ENCODE measurements at places on chromosomes 5 and 9.

DNA sequence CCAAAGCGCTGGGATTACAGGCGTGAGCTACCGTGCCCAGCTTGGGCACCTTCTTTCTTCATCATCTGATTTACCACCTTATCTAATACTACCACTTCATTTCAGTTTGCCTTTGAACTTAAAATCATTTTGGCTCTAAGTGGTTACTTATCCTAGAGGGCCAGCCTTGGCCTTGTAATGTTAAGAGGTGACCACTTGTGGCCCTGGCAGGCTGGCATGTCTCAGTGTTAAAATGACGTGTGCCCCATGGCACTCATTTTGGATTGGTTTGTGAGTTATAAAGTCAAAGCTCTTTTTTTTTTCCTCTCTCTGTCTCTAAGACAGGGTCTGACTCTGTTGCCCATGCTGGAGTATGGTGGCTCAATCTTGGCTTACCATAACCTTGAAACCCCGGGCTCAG is 17.8 kb downstream of the HABP4 start:
- no peak for DNase-seq

DNA sequence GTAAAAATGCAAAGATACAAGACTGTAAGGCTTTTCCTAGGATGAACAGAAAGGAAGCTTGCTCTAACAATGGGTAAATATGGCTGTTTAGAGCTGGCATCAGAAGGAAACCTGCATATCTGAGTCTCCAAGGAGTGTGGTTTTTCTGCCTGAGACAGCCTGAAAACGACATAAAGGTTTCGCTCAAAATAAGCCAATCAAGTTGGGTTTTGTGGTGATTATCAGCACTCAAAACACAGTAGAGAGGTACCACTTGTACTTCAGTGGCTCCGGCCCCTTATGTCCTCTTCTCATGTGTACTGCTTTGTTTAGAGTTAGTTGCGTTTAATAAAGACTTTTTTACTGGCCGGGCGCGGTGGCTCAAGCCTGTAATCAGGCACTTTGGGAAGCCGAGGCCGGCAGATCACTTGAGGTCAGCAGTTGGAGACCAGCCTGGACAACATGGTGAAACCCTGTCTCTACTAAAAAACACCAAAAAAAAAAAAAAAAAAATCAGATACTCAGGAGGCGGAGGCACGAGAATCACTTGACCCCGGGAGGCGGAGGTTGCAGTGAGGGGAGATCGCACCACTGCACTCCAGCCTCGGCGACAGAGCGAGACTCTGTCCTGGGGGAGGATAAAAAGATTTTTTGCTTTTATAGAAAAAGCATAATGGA is 39.4 kb downstream of the KLF9 start:
- DNase-seq = no peak

DNA sequence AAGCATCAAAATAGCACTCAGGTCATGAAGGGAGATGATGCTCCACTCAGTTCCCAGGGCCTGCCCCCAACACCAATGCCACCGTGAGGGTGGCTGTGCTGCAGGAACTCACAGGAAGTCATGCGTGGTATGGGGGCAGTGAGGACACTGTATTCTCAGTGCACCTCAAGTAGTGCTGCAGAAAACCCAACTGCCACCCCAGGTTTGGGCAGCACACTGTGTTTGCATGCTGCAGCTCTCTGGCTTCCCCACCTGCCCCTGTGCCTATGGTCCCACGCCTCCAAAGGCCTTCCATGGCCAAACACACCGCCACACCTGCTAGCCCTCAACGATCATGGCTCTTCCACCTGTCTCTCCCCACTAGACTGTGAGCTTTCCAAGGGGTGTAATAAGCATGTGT is 14.3 kb downstream of the LHFPL2 start:
- DNase-seq = no peak

DNA sequence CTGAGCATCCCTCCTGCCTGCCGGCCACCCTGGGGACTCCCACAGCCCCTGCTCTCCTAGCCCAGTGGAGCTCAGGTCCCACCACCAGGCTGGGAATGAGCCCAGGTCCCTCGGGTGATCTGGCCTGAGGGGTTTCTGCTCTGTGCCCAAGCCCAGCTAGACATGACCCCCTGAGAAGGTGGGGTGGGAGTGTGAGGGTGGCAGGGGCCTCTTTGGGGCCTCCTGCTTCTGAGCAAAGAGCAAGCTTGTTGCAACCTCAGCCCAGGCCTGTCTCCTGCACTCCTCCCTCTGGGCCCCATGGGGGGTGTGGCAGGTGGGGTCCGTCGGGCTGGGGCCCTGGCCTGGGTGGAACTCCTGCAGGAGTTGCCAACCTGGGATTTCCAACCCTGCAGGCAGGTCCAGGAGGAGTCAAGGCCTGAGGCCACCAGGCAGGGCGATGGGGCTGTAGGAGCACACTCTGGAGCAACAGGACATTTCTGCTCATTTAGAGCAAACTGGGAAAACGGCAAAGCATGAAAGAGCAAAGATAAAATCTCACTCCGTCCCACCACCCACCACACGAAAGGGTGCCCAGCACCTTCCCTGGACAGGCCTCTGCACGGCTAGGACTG is 11.4 kb upstream of the NRARP start:
- DNase-seq = peak; percentile 43

GRCh38 chr9:138071731-138072130 is 194.1 kb downstream of the CACNA1B start:
- no peak for DNase-seq

GRCh38 chr9:12720551-12720950 is 27.4 kb downstream of the TYRP1 start:
- DNase-seq = no peak

DNA sequence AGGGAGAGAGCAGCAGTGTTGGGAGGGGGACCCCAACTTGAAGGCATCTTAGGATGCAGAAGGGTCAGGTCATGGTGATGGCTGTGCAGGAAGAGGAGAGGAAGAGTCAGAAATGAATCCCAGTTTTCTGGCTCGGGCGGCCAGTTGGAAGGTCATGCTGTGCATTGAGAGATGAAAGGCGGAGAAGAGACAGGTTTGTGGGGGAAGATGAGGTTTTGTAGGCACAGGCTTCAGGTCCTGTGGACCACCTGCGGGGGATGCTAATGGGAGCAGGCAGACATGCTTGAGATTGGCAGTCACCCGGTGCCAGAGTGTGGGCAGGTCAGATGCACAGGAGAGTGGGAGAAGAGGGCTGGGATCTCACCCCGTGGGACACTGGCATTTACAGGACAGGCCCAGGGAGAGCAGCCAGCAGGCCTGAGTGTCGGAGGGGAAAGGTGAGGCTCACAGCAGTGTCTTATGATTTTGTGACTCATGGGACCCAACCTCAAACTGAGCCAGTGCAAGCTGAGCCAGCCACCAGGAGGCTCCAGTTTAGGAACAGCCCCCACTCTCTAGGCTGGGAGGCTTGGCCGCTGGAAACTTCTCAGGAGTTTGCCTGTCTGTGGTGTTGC is 17.5 kb downstream of the STXBP1 start:
- DNase-seq = no peak

Data from HuH-7 (cell line).